ENCODE measurements at places on chromosomes 7 and 10.

DNA sequence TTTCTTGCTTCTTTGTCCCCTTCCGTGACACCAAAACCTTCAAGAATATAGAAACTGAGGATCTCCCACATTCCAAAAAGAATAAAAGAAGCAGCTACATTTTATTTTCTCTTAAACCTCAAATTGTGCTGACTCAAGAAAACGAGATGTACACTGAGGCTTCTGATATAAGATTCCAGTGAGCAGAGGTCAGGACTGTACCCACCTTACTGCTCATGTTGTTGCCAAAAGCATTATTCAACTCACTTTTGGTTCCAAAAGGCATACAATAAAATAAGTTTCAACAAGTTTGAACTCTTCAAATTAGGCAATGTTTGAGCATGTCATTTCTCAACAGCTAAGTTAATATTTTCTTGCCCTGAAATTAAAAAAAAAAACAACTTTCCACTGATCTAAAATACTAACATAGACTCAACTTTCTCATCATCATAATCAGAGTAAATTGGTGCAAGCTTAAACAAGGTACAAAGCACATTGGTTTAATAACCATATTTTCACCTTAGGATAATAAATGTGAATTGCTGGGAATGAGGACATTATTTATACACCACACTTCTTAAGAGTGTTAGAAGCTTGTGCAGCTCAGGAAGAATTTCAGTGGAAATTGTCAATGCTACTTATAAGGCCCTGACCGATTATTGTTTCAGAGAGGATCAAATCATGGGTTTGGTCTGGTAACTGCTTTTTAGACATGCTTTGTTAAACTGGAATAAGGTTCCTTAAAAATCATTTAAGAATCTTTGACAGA, 629.0 kb upstream of the IGFBP3 start:
- DNase-seq = no peak

DNA sequence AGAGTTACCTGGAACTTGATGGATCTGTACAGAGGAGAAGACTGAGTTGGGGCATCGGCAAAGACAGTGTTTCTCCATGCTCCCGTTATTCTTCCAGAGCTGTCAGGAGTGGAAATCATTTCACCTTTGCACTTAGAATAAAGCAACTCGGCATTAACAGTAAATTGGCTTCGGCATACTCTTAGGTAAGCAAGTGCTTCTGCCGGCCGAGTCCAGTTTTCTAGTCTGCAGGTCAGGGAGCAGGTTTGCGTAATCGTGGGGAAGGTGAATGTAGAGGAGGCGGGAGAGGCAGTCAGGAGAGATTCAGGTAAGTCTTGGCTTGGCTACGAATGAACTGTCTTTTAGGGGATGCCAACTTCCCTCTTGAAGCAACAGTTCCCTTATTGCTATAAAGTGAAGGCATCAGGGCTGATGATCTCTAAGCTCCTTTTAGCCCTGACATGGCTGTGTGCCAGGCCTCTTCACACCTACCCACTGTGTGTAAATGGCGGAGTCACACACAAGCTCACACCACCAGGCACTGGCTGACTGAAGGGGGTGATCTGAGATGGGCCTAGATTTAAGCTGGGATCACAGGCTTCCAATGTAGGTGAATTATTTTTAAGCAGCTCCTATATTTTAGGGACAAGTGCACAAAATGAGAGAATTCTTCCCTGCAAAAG, 127.1 kb downstream of the GATA3 start:
- no peak for DNase-seq

- DNase-seq = no peak
Observed at GRCh38 chr7:70237831-70238575, 639.7 kb downstream of the AUTS2 start.

DNA sequence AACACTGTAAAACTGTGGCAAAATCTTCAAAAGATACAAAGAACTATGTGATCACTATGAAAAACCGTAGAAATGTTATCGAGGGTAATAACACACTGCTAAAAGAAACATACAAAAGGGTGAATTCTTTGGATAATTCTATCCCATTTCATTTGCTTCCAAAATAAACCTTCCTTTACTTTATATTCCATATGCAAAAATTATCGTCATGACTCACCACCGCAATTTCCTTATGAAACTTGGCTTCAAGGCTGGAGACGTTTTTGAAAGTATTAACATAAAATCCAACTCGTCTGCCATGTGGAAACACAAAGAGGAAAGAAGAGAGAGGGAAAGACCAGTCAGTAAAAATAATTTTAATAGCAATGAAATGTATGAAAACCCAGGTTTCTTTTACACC, 165.2 kb downstream of the AMPH start:
- DNase-seq = peak; percentile 78

DNA sequence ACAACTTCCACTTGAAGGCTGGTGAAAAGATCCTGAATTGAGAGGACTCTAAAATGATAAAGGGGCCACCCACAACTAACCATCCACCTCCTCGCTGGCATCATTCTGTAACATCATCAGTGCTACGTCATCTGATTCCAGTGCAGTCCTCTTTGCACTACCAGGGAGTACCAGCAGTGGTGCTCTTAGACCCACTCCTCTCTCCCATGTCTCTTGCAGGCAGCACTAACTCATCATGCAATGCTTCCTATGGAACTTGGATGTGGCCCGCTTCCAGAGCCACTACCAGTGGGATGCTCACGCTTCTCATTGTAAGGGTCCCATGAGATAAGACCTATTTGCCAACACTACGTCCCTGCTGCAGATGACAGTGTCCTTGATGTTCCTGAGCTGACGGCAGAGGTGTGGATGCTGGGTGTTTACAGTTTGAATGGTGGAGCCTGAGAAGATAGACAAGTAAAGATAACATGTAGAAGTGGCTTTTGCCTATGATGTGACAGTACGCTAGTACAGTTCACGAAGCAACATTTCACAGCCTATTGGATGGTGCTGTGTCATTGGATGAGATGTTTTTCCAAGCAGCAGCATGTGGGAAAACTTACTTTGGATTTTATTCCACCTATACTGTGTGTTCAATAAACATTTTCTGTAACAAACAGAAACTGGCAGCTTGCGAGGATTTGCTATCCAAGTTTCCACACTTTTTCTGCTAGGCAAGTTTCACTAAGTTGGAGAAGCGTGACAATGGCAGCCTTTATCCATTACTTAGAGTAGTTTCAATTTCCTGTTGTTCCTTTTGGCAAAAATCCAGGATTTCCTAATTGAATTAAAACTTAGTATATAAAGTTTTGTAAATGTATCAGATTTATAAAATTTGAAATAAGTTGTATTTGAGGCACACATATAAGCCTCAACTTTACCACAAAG, 35.8 kb upstream of the COBL start:
- no peak for DNase-seq

- peak; percentile 40 for DNase-seq
Observed at GRCh38 chr10:76946270-76946669, 691.3 kb downstream of the KCNMA1 start.

DNA sequence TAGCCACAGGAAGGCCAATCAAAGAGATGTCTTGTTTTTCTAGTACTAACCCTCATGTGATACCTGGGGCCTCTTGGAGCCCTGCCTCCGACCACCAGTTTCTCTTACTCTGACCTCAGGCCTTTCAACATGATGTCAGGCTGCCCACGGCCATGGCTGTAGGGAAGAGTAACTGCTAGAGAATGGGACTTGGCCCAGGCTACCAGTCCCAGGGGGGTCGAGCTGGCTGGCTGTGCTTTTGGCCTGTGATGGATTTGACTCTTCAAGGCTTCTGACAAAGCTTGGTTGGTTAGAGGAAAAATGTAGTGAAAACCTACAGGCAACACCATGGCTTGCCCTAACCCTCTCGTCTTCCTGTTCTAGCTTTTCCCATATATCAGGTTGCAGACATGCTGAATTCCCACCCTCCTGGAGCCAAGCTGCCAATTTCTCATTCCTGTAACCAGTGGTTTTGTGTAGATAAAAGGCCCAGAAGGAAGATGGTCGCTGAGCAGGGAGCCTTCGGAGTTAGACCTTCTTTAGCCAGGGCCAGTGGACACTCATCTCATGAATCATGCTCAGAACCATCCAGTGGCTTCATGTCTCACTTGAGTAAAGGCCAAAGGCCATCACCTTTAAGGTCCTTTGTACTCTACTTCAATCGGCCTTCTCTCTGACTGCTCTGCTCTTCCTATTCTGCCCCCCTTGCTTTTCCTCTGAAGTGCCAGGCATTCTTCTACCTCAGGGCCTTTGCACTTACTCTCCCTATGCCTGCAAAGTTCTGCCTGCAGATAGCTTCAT, 19.7 kb downstream of the SUFU start:
- DNase-seq = peak; percentile 56

DNA sequence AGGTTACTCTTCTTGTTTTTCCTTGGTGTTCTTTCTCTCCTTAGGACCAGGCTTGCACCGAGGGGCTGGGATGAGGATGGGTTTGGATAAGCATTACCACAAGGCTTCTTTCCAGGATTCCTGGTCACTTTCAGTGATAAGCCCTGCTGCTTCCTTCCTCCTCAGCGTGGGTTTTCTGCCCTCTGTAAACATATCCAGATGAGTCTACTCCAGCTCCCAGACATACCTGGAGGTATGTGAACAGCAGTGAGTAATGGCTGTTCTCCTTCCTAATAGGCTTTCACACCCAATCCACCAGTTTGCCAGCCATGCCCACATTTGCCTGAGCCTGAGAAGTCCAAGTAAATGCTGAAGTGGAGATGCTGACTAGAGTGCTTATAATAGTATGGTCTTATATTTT, 229.8 kb upstream of the YAE1 start:
- peak; percentile 96 for DNase-seq

GRCh38 chr7:90688810-90689209, 92.7 kb downstream of the CDK14 start:
- DNase-seq = no peak

DNA sequence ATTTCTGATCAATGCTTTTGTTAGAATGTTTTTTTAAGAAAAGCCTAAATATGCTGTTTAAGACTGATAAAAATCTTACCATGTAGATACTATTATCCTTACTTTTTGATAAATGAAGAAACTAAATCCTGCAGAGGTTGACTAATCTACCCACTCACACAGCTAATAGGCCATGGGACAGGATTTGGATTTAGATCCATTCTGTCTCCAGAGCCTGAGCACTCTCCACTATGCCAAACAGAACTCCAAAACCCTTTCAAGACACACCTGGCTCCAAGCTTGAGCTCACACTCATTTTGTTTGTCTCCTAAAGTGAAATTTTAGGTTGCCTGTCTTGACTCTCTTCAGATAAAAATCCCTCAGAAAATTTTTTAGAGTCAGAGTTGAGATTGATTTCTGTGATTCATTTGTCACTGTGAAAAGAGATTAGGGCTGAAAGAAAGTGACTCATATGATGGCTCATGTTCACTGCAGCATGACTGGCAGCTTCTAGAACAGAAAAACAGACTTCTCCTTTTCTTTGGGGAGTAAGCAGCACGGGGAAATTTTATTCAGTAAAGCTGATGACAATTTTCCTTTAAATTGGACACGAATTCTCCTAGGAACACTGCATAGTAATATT, 132.3 kb upstream of the POT1 start:
- DNase-seq = peak; percentile 73

GRCh38 chr10:71939861-71940474, 24.2 kb upstream of the CHST3 start:
- no peak for DNase-seq

DNA sequence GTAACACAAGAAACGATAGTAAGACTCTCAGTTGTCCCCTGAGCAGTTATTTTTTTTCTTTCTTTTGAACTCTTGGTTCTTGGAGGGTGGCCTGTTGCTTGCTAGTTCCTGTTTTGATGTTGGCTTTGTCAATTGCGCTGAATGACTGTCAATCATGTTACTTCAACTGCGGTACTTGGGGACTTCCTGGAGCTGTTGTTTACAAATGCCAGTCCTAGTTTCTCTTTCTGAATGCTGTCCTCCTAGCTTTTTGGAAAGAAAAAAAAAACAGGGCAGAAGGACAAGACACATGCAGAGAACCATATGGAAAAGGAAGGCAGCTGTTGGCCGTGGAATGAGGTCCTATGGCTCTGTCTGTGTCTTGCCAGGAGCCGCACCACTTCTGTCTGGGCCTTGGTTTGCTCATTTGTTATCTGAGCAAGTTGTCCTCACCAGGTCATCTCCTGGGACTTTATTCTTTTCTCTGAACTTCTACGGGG, 7.0 kb upstream of the PDCD4 start:
- DNase-seq = no peak

GRCh38 chr10:6119423-6119822, 30.6 kb downstream of the RBM17 start:
- DNase-seq = no peak

- DNase-seq = peak; percentile 40
Observed at GRCh38 chr10:121667948-121668313, 69.7 kb upstream of the FGFR2 start.

DNA sequence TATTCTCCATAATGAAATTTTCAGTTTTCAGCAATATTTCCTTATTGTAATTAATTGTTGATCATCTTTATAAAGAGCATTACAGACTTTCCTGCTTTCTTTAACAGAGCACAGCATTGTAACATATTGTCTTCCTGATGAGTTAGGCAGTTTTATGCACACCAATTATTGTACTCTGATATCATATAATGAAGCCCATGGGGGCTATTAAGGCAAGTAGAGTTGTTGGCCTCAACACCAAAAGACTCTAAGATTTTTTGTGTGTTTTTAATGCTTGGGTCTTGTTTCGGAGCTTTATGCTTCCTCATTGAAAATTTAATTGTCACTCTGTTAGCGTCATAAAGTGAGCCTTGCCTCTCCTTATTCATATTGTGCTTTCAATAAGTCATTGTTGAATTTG, 49.2 kb upstream of the ARID5B start:
- DNase-seq = no peak

GRCh38 chr10:128711806-128712205, 585.6 kb upstream of the MKI67 start:
- DNase-seq = peak; percentile 1

GRCh38 chr10:625751-626711, 63.4 kb downstream of the DIP2C start:
- no peak for DNase-seq
